Activated CD4-positive, CD25-positive, alpha-beta regulatory T cell treated with anti-CD3 and anti-CD28 coated beads, Interleukin-2, amount 50 U/mL, for 72 hours (primary cell): ENCODE measurements at places on chromosomes 13 and 19.

DNA sequence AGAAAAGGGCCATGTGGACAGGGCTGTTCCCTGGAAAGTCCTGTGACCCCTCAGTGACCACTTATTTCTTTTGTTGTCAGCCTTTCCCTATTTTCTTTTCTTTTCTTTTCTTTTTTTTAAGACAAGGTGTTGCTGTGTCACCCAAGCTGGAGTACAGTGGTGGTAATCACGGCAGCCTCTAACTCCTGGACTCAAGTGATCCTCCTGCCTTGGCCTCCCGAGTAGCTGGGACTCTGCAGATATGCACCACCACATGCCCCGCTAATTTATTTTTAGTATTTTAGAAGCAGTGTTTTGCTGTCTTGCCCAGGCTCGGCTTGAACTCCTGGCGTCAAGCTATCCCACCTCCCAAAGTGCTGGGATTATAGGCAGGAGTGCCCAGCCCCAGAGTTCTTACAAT lies 1.1 kb upstream of the GPI start:
- DNase-seq = no peak

- no peak for DNase-seq
These were observed at the start of gene NLRP12 for GRCh38 chr19:53824134-53824611. TSS of gene NLRP12 (minus strand) at chr19:53824314. CDS start at chr19:53824174, 140 bp downstream.

DNA sequence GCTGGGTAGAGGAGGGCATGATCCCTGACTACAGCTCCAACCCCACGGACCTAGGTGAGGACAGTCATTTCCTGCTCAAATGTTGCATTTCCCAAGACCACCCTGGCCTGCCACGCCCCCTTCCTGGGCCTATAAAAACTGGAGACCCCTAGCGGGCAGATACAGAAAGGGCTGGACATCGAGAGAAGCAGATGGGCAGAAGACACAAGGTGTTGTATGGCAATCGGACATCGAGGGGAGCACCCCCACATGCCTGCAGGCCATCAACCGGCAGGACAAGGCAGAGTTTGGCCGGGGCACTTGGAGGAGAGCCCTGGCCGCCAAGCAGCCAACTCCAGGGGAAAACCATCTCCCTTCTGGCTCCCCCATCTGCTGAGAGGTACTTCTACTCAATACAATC lies 746.4 kb downstream of the PCDH9 start:
- no peak for DNase-seq

- DNase-seq = no peak
These were observed 84.0 kb downstream of the CYSLTR2 start for GRCh38 chr13:48737689-48738088.

DNA sequence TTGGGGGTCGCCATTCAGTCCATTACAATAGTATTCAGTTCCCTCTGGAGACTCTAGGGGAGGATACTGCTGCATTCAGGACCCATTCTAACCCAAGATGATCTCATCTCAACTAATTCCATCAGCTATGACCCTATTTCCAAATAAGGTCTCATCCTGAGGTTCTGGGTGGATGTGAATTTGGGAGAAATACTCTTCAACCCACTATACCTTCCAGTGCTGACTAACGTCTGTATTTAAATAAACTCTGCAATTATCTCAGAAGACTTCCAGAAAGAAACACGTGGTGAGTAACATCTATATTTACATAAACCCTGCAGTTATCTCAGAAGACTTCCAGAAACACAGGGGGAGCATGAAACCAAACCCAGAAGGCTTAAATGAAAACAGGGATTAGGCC lies 1300.7 kb downstream of the PCDH9 start:
- DNase-seq = no peak

GRCh38 chr13:33072282-33072681 lies 56.1 kb downstream of the KL start:
- no peak for DNase-seq

- DNase-seq = no peak
These were observed 225.2 kb downstream of the FOXO1 start for GRCh38 chr13:40440990-40441820.

- no peak for DNase-seq
These were observed 576 bp downstream of the APBA3 start for GRCh38 chr19:3760871-3761361.

GRCh38 chr13:85520445-85520844 lies 278.8 kb downstream of the SLITRK6 start:
- no peak for DNase-seq

DNA sequence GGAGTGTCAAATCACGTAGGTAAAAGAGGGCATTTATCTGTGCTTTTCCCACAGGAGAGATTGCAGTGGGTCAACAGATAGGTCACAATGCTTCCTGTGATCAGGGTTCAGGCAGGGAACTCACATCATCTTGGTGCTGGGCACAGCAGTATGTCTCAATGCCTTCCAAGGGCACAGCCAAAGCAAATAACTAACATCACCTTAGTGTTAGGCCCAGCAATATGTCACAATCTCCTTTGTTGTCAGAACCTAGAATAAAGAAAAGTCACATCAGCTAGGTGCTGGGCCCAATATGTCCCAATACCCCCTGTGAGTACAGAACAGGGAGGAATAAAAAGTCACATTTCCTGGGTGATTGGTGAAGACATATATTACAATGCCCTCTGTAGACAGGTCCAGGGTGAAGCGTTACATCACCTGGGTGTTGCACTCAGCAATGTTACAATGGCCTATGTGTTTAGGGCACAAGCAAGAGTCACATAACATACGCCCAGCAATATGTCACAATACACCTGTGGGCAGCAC lies 11.4 kb upstream of the ZNF724 start:
- DNase-seq = no peak
